ENCODE measurements at places on chromosomes 1 and 21.

DNA sequence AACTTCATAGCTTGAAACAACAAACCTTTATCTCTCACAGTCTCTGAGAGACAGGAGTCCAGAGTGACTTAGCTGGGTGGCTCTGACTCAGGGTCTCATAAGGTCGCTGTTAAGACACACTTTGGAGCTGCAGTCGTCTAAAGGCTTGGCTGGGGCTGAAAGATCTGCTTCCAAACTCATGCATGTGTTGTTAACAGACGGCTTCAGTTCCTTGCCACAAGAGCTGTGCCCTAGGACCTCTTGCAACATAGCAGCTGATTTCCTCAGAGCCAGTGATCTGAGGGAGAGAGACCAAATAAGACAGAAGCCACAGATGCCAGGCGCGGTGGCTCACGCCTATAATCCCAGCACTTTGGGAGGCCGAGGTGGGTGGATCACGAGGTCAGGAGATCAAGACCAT is 176.8 kb downstream of the DISC1 start:
- peak; percentile 2 for DNase-seq

DNA sequence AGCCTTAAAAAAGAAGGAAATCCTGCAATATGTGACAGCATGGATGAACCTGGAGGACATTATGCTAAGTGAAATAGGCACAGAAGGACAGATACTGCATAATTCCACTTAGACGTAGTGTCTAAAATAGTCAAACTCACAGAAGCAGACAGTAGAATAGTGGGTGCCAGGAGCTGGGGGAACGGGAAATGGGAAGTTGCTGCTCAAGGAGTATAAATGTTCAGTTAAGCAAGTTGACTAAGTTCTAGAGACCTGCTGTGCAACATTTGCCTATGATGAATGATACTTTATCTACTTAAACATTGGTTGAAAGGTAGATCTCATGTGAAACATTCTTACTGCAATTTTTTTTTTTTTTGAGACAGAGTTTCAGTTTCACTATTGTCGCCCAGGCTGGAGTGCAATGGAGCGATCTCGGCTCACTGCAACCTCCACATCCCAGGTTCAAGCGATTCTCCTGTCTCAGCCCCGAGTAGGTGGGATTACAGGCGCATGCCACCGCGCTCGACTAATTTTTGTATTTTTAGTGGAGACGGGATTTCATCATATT is 197.8 kb downstream of the HIVEP3 start:
- DNase-seq: no peak

DNA sequence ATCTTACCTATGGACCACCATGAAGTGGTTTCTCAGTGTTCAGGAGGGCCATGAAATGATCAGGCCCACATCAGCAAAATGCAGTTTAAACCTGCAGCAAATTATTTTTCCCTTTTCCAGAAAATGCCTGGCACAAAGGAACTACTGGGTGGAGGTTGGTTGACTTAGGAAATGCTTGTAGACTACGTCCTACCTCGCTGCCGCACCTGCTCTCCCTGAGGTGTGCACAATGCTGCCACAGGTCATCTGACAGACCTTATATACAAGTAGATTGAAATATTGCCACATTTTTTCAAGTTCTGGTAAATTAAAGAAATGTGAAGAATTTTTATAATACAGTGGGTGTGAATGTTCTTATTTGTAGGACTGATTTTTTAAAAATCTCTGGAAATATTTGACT is 166.7 kb upstream of the PDE4B start:
- DNase-seq: no peak

GRCh38 chr21:35475762-35476161 is 426.7 kb upstream of the RUNX1 start:
- no peak for DNase-seq

DNA sequence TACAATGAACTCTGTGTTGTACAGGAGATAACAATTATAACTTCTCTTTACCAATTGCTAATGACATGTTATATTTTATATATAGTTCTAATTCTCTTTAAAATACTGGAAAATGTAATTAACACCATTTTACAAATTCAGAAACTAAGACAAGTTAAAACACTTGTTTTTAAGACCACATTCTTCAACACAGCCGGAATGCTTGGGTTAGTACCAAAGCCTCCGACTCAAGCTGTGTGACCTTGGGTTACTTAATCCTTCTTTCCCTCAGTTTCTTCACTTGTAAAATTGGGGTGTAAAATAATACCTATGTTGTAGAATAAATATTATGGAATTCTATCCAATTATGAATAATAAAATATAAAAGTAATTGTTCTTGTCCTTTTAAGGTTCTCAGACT is 378.7 kb downstream of the USH2A start:
- no peak for DNase-seq

DNA sequence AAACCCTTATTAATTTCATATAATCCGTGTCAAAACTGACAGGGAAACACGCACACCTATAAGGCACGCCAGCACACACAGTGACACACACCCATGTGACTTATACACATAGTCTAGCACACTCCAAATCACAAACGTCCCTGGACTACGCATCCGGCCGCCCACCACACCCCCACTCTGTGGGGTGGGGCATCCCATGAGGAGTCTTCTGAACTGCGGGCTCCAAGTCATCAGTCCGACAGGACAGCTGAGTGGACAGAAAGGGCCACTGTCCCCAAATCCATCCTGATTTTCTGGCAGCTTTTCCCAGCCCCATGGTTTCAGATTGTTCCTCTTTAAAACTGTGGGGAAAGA is 829 bp downstream of the PEA15 start:
- DNase-seq: peak; percentile 26

GRCh38 chr21:43611598-43612369 is 47.5 kb downstream of the HSF2BP start:
- no peak for DNase-seq

GRCh38 chr1:105652109-105652508 is 1404.4 kb upstream of the PRMT6 start:
- no peak for DNase-seq

- DNase-seq: no peak
Measured at GRCh38 chr1:32239790-32240139, 7.3 kb upstream of the FAM167B start.

- DNase-seq: no peak
Measured at GRCh38 chr1:96934282-96934681, 212.7 kb downstream of the PTBP2 start.

GRCh38 chr1:67434491-67434890 is 4.3 kb upstream of the SERBP1 start:
- DNase-seq: no peak

GRCh38 chr1:157001304-157001703 is 44.2 kb downstream of the ARHGEF11 start:
- no peak for DNase-seq

DNA sequence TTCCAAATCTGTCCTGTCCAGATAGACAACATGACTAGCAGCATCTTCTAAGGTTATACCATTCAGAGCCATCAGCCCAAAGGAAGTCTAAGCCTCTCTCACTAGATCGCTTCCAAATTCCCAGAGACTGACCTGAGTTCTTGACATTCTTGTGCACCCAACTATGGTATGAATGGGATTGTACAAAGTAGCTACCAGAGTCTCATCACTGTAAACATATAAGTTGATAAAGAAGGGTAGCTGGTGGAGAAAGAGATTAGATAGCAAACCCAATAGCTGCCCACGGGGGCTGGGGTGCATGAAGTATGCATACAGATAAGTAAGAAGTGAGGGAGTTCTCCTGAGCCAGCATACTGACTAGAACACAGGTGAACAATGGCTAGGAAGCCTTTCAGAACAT is 180.0 kb downstream of the PLPP3 start:
- DNase-seq: no peak

DNA sequence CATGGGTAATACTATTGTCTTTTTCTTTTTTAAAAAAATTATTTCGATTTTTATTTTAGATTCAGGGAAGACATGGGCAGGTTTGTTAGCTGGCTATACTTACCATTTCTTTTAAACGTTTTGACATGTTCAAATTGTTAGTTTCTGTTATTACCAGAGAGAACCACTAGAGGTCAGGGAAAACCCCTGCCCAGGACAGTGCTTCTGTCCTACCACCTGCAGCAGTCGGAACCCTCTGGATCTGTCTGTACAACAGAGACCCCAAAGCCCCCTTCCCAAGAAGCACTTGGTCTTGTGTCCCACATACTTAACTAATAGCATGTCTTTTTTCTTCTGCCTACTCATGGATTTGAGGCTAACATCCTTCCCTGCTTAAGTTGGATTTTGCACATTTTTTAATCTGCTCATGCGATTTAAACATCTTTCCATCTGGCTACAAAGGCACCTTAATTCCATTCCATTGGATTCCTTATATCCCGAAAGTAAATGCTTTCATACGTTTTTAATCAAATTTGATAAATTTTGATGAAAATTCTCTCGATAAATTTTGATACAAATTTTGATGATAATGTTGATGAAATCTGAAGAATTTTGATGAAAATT is 10.0 kb upstream of the C1orf115 start:
- DNase-seq: no peak

DNA sequence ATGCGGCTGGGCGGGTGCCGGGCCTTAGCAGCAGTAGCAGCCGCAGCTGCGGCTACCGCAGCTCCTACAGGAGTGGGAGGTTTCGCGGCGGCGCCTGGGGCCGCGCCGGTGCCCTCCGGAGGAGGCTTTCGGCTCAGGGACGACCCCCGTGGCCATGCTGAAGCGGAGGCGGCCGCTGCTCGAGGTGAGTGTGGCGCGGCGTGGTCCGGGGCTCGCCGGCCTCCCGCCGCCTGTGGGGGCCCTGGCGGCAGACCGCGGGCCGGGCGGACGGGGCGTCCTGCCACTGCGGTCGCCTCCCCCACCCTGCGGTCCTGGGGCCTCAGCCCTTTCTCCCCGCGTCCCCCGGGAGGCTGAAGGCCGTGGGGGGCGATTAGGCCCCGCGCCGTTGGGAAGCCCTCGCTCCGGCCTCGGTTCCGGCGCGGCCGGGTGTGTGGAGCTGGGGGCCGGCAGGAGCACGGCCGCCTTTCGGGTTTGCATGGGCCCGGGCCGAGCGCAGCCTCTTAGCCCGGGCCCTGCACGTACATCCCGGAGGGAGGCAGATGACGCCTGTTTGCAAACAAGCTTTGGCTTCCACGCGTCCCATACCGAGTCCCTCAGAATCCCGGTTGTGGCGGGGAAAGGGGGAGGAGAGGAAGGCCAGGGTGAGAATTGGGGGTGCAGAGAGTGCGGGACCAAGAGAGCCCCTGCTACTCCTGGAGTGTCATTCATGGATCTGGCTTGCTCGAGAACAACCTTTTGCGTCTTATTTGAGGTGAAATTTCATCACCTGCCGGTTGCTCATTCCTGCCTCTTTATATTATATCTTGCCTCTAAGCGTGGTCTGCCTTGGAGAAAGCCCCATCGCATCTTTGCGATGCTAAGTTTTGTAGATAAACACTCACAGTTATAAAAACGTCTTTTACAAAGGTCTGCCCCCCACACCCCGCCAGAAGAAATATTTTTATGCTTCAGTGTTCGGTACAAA is 613 bp downstream of the ZFYVE9 start:
- DNase-seq: peak; percentile 9

DNA sequence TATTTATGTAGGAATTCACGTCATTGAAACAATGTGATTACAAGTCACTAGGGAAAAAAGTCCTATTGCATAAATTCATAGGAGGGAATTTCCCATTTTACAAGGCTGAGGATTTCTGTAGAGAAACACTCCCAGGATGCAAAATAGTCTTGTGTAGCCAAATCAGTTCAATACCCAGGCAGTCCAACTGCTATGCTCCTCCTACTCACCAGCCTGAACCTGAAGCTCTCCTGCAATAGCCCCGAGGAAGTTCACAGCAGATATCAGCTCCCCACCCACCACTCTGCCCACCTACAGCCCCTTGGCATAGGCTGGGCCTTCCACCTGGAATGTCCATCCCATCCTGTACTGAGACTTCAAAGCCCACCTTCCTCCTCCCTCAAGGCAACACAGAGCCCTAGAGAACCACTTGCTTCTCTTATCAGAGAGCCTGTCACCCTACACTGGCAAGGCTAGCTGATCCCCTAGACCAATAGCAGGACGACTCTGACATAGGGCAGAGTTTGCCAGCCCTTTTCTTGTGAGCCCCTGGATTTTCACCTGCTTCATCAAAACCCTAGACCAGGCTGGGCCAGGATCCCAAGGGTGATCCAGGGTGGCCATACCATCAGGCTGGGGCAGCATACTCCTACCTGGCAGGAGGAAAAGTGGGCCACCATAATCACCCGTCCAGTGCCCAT is 1.5 kb downstream of the LSS start:
- no peak for DNase-seq

GRCh38 chr1:67110352-67110751 is 24.4 kb downstream of the C1orf141 start:
- DNase-seq: no peak

- no peak for DNase-seq
Measured at GRCh38 chr1:185017338-185017737, 28.0 kb upstream of the RNF2 start.

- no peak for DNase-seq
Measured at GRCh38 chr1:158329733-158330132, 1.6 kb downstream of the CD1B start.

- no peak for DNase-seq
Measured at GRCh38 chr1:195030793-195031192, 1577.4 kb downstream of the KCNT2 start.

- DNase-seq: no peak
Measured at GRCh38 chr1:91707114-91707889, 178.6 kb downstream of the TGFBR3 start.

DNA sequence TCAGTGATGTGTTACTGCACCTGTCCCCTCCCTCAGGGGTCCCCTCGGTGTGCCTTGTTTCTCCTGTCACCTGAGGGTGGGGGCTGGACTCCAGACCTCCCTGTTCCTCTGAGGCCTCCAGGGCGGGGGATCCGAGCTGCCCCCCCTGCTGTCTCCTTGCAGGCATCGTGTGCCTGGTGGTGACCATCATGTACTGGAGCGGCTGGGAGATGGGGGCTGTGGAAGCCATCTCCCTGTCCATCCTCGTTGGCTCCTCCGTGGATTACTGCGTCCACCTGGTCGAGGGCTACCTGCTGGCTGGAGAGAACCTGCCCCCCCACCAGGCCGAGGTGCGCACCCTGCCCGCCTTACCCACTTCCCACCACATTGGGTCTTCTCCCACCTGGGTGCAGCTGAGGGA is 56.4 kb downstream of the DISP3 start:
- DNase-seq: no peak

- DNase-seq: no peak
Measured at GRCh38 chr1:2098839-2099785, 48.9 kb downstream of the PRKCZ start.

DNA sequence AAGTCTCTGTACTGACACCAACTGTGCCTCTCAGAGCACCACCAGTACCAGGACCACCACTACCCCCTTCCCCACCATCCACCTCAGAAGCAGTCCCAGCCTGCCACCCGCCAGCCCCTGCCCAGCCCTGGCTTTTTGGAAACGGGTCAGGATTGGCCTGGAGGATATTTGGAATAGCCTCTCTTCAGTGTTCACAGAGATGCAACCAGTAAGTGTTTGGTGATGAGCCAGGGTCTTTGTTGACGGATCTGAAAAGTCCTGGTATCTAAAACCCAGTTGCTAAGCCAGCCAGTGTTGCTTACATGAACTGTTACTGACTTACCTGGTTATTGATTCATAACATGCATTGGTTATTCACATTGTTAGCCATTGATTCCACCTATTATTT is 1.1 kb downstream of the C1orf56 start:
- no peak for DNase-seq

DNA sequence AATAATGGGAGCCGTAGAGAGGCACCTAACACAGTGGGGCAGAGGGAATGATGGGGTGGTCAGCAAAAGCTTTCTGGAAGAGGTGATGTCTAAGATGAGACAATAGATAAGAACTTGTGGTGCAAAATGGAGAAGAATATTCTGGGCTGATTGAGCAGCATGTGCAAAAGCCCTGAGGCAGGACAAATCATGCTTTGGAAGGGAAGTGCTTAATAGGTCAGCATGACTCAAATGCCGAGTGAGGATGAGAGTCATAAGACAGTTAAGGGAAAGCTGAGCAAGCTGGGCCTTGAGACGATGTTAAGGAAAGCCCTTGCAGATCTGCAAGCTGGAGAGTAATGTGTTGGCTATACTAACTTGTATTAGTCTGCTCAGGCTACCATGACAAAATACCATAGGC is 37.3 kb upstream of the ASB17 start:
- DNase-seq: no peak
